Renal cortex interstitium (tissue), 15 donors: ENCODE measurements at places on chromosomes 13 and 19. TPM values are rescaled to one million over a fixed set of nuclear protein-coding genes. Genes with fewer than 3 reads are reported as not detected.
A peak's percentile ranks its signal among the peaks of the same experiment; 100 is the strongest.

DNA sequence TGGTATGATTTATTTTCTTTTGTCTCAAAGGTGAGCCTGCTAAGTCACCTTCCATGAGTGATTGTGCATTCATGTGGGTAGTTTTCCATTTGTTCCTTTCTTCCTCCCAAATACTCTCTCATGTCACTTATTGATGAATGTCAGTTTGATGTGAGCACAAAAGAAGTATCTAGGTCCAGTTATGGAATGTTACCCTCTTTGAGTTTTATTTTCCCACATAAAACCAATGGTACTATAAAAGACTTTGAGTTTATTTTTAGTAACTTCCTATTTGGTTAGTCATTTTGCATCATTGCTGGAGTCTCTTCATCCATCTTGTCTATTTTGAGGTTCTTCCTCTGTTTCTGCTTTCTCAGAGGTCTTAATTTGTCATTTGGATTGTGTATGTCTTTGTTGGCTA, 321.3 kb downstream of the GPC6 start:
- no peak for DNase-seq

DNA sequence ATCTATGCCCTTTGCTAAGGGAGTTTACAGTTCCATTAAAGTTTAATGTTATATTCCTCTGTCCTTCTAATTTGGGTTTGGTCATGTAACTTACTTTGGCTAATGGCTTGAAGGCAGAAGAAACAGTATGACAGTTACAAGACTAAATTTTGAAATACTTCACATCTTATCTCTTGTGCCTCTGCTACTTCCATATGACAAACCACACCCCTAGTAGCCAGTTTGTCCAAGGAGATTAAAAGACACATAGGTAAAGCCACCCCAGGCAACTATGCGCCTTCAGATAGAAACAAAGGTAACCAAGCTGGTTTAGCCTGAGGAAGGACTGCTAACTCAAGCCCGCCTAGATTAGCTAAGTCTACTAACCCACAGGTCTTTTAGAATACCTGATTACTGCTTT, 273.4 kb upstream of the MIR17HG start:
- DNase-seq = no peak

GRCh38 chr13:18949970-18950369, 231.7 kb downstream of the TUBA3C start:
- DNase-seq = no peak

- no peak for DNase-seq
Observed at GRCh38 chr19:35438527-35438926, 9.5 kb upstream of the FFAR2 start.

DNA sequence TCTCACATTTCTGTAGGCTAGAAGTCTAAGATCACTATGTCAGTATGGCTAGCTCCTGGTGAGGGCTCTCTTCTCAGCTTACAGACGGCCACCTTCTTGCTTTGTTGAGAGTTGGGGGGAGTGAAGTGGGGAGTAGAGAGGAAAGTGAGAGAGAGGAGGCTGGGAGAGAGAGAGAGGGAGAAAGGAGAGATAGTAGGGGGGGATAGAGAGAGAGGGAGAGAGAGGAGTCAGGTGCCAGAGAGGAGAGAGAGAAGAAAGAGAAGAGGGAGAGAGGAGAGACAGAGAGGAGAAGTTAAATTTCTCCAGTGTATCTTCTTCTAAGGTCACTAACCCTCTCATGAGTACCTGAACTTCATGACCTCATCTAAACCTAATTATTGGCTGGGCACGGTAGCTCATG, 28.7 kb downstream of the ZSWIM4 start:
- no peak for DNase-seq

GRCh38 chr19:53518716-53519115, 19.2 kb upstream of the ZNF331 start:
- DNase-seq = no peak

GRCh38 chr19:14052470-14052869, 9.4 kb downstream of the PALM3 start:
- DNase-seq = no peak

- peak; percentile 32 for DNase-seq
Observed at GRCh38 chr19:46659151-46660007, 1.6 kb downstream of the DACT3 start.

ALDH16A1 gene
- 27.7 TPM for polyA plus RNA-seq

GRCh38 chr13:51326777-51327176, 12.7 kb upstream of the SERPINE3 start:
- DNase-seq = no peak

DNA sequence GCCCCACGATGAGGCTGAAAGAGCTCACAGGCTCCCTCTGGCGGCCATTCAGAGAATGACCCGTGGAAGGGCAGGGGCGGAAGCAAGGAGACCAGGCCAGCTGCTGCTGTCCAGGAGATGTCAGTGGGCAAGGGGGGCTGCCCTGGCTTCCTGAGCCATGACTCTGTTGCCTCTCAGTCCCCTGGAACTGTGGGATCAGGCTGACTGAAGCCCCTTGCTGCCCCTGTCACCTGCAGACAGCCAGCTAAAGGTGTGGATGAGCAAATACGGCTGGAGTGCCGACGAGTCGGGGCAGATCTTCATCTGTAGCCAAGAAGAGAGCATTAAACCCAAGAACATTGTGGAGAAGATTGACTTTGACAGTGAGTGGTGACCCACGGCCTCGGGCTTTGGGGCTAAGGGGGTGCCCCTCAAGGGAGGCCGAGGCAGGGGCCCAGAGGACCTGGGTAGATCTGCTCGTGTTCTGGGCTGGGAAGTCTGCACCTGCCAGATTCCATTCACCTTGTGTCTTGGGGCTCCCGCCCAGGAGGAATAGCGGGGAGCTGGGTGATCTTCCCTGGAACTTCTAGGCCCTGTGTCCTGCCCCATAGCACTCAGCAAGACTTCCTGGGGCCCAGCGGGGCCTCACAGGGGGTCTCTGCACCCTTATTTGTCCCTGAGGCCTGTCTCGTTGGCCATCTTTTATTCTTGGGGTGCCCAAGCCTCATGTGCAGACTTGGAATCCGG, 12.5 kb upstream of the ACTN4 start:
- DNase-seq = no peak

- no peak for DNase-seq
Observed at GRCh38 chr19:30861919-30862318, 487.3 kb downstream of the TSHZ3 start.

DNA sequence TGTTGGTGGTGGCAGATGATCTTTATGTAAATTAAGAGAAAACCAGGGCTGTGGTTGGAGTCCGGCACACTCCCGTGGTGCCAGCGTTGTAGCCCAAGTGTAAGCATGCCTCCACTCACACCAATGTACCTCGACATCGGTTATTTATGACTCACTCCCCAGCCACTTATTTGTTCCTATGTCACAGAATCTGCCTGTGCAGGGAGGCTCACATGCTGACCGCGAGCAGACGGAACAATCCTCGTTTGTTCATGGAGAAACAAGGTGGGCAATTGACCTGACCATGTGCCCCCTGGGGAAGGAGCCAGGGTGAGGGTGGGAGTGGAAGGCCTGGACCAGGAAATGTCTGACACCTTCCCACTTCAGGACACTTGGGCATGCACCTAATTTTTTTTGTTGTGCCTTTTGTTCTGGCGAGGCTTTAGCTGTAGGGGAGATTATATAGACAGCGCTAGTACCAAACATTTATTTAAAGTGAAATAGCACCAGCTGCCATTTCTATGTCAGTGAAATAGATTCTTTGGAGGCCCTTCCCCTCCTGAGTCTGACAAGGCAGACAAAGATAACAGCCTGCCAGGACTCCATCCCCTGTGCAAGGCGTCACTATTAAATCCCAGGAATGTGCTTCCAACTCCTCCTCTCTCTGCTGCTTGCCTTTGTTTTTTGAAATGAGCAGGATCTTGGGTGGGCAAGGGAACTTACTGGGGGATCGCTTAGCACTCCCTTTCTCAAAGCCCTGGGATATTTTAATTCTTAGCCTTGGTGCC, 394.2 kb downstream of the FGF9 start:
- DNase-seq = no peak

STK24 gene
- 117 TPM for polyA plus RNA-seq

GNA15 gene
- 1.2 TPM for polyA plus RNA-seq

DNA sequence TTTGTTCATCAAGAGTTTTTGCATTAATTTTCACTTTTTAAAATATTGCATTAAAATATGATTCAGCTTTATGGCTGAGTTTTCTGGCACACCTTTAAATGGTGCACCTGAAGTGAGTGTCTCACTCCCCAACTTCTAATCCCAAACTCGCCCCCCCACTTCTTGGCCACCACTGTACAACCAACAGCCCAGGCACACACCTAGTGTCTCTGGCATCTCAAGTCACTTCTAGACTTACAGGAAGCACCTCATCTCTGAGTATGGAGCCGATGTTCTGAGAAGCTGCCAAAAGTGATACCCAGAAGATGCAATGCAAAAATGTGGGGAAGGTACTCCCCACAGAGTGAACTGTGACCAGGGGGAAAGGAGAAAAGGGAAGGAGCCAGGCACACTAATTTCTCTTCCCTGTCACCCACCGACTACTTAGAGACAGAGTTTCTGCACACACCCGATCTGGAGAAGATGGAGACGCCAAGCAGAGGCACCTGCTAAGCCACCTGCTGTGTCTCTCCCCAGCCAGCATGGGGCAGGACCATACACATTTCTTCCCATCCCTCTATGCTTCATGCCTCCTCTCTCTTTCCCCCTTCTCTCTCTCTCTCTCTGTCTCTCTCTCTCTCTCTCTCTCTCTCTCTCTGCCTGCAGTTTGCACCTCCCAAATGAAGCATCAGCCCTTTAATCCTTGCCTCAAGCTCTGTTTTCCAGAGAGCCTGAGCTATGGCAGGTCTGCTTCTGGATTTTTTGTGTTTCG, 155.3 kb upstream of the ZNF507 start:
- DNase-seq = no peak

- DNase-seq = no peak
Observed at GRCh38 chr13:21980049-21980448, 309.2 kb downstream of the FGF9 start.
